Stimulated activated CD4-positive, alpha-beta T cell treated with anti-CD3 and anti-CD28 coated beads, Interleukin-1b, Interleukin-23, amount 100 ng/mL, for 48 hours (primary cell): ENCODE measurements at places on chromosomes 3 and 15.

DNA sequence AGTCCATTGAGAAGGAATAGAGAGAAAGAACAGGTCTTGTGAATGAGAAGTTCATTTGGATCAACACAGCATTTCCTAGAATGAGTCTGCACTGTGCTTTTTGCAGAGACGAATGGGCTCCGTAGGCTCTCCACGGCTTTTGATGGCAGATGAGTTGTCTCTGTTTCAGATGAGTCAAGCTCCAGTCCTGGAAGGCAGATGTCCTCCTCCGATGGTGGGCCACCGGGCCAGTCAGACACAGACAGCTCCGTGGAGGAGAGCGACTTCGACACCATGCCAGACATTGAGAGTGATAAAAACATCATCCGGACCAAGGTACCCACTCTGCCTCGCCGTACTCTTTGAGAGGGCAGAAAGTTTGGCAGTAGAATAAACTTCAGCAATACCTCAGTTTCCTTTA lies 70.5 kb downstream of the SIDT1 start:
- DNase-seq, result no peak

DNA sequence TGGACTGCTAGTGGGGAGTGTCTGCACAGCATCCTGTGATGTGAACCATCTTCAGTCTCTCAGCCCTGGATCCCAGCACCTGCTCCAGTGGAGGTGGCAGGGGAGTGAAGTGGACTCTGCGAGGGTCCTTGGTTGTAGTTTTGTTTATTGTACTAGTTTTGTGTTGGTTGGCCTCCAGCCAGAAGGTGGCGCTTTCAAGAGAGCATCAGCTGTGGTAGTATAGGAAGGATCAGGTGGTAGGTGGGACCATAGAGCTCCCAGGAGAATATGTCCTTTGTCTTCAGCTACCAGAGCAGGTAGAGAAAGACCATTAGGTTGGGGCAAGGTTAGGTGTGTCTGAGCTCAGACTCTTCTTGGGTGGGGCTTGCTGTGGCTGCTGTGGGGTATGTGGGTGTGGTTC lies 20.9 kb downstream of the NEK11 start:
- no peak for DNase-seq

GRCh38 chr15:92393071-92393979 lies at the start of gene ST8SIA2:
TSS of gene ST8SIA2 (plus strand) at chr15:92393881. CDS start at chr15:92394065, 184 bp downstream.
- DNase-seq, result no peak

DNA sequence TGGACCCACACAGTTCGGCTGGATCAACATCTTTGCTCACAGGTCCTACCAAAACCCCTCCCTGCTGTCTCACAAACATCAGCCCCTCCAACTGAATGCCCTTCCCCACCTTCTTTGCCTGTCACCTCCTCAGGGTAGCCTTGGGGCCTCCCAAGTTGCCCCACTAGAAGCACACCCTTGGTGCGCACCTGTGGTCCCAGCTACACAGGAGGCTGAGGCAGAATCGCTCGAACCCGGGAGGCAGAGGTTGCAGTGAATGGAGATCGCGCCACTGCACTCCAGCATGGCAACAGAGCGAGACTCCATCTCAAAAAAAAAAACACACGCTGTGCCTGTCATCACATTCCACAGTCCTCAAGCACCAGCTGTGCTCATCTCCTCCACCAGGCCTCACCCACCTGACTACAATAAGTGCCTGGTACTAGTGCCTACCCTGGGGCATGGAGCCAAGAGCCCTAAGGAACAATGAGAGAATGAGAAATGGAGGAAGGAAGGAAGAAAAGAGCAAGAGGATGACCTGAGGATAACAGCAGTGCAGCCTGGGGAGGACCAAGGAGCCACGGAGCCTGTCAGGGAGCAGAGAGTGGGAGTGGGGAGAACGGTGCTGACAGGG lies 26.0 kb downstream of the RPN1 start:
- no peak for DNase-seq
